ENCODE measurements at places on chromosomes 2 and 18.

GRCh38 chr18:64029096-64029495 lies 59.2 kb downstream of the SERPINB8 start:
- DNase-seq: no peak

DNA sequence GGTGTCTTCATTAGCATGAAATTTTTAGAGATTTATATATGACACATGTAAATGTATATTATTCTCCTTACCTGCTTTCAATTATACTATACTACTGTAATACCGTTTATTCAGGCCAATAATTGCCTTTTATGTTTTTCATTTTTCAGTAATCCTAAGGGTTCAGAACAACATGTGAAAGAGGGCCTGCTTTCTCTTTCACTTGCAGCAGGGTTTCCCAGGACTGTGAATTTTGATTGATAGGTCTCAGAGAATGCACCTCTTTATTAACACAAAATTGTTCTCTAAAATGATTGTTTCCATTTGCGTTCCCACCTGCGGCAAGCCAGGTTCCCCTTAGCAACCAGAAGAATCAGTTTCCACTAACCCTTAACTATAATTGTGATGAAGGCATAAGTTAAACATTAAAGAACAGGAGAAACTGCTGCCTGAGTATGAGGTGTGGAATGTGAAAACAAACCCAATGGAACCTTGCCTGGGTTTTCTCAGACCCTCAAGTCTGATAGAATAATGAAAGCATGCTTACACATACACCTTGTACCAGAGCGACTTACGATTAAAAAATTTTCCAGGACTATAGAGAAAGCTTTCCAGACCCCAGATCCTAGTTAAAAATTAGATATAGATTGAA lies 1591.2 kb upstream of the LRRTM1 start:
- DNase-seq: no peak

- DNase-seq: no peak
These were observed 436.9 kb upstream of the SPRED2 start for GRCh38 chr2:65869296-65869695.

DNA sequence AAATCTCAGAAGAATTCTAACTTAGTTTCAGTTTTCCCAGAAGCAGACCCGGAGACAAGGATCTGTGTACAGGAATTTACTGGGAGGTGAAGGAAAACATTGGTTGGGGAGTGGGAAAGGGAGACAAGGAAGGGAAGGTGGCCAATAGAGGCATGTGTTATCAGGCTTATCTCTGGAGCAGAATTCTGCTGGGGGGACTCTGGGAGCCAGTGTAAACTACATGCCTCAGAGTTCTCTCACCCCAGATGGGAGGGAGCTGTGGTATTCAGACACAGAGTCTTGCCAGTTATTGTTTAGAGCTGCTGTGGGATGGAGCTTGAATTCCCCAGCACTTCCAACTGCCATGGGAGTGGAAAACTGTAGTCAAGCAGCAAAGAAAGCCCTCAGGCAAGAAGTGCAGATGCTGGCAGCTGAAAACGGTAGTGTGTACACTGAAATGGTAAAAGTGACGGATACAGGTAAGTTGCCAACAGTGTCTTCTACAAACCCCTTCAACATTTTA lies 19.0 kb downstream of the DNPEP start:
- DNase-seq: no peak

- no peak for DNase-seq
These were observed 272.1 kb downstream of the NAPG start for GRCh38 chr18:10797896-10798295.

- DNase-seq: no peak
These were observed 91.6 kb upstream of the CTDP1 start for GRCh38 chr18:79587779-79588635.

DNA sequence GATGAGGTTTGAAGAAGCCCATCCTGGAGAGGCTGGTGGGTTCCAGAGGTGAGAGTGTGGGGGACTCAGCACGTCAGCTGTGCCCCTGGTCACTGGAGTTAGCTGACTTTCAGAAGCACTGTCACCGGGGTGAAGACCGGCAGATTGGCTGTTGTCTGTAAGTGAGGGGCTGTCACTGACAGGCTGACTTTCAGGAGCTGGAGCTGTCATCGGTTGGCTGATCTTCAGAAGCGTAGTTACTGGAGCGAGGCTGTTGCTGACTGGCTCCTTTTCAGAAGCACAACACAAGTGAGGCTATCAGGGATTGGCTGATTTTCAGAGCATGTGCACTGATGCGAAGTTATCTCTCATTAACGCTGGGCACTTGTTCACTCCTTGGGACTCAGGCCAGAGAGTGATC lies 738.4 kb upstream of the ID2 start:
- no peak for DNase-seq

DNA sequence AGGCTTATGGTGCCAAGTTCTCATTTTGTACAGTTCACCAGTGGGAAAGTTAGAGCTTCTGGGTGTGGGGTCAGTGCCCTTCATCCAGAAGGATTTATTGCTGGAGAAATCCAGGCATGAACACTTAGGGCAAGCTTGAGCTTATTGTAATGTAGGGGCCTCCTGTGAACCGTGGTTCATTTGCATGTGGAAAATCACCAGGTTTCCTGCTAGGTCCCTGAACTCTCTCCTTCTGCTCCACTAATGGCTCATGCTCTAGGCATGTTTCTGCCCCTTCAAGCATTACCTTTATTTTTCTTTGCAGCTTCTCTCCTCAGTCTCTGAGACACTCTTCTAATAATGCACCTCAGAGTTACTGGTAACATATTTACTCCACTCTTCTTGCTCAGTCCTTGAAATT lies 79.3 kb upstream of the FAM98A start:
- no peak for DNase-seq

GRCh38 chr2:206230060-206230762 lies 44.3 kb upstream of the ZDBF2 start:
- no peak for DNase-seq

DNA sequence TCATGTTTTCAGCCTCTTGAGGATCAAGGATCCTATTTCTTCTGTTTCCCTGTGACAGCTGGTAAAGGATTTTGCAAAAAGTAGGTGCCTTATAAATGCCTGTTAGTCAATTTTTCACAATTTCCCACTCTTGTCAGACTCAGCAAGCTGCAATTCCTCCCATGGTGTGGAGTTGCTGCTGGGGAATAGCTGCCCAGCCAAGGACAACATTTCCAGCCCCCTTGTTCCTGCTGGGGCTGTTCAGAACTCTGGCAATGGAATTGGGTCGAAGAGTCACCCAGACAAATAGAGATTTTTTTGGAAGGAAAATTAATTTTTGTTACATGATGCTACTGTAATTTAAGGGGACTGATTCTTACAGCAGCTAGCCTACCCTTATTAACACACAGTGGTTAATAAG lies 43.7 kb downstream of the FSHR start:
- DNase-seq: no peak

DNA sequence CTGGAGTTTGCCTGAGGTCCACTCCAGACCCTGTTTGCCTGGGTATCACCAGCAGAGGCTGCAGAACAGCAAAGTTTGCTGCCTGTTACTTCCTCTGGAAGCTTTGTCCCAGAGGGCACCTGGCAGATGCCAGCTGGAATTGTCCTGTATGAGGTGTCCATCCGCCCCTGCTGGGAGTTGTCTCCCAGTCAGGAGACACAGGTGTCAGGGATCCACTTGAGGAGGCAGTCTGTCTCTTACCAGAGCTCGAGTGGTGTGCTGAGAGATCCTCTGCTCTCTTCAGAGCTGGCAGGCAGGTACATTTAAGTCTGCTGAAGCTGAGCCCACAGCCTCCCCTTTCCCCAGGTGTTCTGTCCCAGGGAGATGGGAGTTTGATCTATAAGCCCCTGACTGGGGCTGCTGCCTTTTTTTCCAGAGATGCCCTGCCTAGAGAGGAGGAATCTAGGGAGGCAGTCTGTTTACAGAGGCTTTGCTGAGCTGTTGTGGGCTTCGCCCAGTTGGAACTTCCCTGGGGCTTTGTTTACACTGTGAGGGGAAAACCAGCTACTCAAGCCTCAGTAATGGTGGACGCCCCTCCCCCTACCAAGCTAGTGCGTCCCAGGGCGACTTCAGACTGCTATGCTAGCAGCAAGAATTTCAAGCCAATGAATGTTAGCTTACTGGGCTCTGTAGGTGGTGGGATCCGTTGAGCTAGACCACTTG lies 34.7 kb downstream of the TFPI start:
- DNase-seq: no peak

- DNase-seq: no peak
These were observed 16.0 kb upstream of the AP1S3 start for GRCh38 chr2:223853425-223853837.

- DNase-seq: no peak
These were observed 192.3 kb downstream of the RNF144A start for GRCh38 chr2:7109533-7109885.

- no peak for DNase-seq
These were observed 335.4 kb upstream of the CDH2 start for GRCh38 chr18:28512357-28512756.

DNA sequence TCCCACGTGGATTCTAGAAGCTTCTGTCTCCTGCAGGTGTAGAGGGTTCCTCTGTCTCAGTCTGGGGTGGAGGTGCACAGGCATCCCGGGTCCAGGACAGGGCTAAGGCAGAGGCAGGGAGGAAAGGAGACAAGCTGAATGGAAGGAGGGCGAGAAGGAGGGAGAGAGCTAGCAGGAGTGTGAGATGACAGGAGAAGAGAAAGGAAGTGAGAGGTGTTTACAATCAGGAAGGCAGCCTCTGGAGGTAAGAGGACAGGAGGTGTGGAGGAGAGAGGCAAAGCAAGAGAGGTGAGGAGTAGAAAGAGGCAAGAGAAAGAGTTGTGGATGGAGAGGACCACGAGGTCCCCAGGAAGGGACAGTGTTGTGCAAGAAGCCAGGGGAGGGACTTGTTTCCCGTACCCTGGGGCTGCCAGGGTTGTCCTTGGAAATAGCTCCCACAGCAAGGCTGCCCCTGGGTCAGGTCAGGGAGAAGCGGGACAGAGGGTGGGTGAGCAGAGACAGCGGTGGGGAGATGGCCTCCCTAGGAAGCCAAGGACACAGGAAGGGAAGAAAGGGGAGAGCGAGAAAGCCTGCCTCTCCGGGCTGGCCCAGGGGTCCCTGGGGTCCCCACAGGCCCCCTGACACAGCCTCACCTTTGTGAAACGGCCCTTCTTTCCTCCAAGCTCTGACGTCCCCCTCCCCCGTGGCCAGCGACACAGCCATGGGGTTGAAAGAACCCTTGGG lies 136.9 kb downstream of the CYP26B1 start:
- no peak for DNase-seq

DNA sequence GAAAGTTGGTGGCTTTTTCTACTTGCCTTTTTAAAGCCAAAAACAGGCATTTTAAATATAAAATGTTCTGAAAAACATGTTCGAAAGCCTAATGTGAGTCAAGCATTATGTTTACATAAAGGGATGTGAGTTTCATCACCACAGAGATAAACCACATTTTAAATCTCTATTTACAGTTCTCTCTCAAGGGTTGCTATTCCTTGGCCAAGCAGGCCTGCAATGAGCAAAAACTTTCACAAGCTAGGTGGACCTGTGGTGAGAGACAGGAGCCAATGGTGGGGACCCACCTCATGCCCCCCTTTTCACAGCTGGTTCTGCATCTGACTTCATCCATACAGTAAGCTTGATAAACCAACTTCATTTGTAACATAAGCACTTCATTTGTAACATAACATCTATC lies 65.1 kb downstream of the CUL3 start:
- peak; percentile 24 for DNase-seq

DNA sequence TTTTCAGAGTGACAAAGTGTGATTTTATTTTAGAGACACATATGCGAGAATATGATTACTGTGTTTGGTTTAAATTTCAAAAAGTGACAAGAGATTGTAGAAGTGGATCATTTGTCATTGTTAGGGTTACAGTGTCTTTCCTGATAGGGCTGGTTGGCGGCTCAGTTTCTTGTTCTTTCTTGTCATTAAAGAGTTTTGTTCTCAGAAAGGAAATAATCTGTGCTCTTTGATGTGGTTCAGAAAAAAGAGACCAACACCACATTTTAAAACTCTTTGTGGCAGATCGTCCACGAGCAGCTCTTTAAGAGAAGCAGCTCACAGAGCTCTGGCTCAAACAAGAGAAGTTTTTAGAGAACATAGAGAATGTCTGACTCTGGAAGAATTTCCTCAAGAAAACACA lies 45.6 kb upstream of the ZNF532 start:
- no peak for DNase-seq

GRCh38 chr2:184192649-184193048 lies 405.7 kb upstream of the ZNF804A start:
- DNase-seq: no peak

GRCh38 chr2:222745836-222746559 lies 74.5 kb downstream of the MOGAT1 start:
- no peak for DNase-seq

GRCh38 chr2:215983581-215984351 lies 29.6 kb downstream of the MREG start:
- peak; percentile 40 for DNase-seq

- no peak for DNase-seq
These were observed 199.2 kb upstream of the SLC39A10 start for GRCh38 chr2:195457873-195458272.

GRCh38 chr18:63292831-63293683 lies 26.5 kb downstream of the BCL2 start:
- DNase-seq: peak; percentile 69

DNA sequence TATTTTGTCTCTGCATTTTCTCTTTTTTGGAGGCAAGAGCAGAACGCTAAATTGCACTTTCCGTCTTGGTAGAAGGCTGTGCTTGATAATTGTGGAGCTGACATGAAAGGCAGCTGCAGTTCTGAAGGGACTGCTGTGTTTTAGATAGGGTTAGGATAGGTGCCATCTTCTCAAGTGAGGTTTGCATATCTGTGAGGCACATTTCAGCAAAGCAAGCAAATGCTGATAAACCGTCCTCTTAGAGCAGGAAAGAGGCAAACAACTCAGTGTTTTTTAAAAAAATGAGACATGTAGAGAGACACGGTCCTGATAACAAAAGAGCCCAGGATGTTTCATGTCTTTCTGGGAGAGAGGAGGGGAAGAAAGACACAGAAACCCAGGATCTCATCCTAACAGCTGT lies 217.7 kb downstream of the SOCS6 start:
- no peak for DNase-seq

DNA sequence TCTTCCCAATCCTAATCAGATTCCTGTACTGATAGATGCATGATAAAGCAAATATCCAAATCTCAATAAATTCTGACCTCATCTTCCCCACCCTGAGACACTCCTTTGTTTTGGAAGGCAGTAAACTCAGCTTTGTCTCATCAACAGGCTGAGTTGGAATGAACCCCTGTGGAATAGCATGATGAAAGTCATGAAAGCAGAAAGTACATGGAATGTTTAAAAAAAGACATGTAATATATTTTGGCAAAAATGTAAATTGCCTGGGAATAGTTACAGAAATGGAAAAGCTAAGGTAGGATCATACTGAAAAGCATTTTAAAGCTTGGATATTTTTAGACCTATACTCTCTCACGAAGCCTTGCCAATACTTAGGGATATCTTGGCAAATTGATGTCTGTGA lies 468.7 kb upstream of the CDH7 start:
- DNase-seq: no peak
